ENCODE measurements at places on chromosomes 16 and 17.

- peak; percentile 23 for DNase-seq
Observed at GRCh38 chr17:50818921-50819657, 16.3 kb upstream of the WFIKKN2 start.

DNA sequence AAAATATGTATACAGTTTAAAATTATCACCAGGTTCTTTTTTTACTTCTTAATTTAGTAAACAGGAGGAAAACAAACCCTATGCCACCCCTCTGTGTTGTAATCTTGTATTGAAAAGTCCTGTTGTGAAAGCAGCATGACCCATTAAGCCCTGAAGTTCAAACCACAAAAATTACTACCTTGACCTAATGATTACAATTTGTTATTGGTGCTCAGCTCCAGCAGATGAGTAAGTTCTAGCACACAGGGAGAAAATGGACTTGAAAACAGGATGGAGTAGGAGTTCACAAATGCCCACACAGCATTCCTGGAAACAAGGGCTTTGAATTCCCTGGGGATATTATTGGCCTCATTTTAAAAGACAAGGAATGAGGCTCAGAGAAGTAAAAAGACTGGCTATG lies 505.8 kb upstream of the ERCC4 start:
- no peak for DNase-seq

GRCh38 chr17:27771586-27771985 lies 28.7 kb downstream of the NOS2 start:
- no peak for DNase-seq

DNA sequence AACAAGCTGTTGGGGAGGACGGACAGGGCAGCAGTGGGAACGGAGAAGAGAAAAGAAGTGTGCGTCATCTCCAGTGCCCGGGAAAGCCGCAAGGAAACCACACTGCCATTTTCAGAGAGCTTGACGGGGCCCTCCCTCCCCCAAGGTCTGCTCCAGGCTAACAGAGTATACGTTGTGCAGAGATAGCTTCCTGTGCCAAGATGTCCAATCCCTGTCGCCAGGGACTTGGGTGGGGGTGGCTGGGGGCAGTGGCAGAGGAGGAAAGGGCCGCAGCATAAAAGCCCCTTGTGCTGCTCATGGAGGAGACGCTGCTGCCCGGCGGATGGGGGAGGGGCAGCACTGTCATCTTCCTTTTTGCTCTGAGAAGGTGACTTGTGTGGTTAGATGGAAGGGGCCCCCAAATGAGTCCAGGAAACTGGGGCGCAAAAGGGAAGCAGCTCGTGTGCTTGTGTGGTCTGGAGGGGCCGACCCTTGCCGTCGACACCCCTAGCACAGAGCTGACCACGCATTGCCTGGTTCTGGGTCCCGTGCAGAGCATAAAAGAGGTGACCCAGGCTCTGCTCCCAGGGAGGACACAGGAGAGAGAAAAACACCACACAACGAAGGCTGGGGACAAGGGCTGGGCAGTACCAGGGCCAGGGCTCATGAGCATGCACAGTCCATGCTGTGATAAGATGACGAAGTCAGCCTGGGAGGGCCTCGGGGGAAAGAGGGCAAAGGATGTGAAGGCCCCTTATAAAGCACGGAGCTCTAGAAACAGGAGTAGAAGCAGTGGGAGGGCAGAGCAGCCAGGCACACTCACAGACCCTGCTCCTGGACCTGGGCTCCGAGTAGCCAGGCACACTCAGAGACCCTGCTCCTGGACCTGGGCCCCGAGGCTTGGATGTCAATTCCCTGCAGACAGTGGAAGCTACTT lies 372.7 kb downstream of the SLC39A11 start:
- DNase-seq, result no peak

DNA sequence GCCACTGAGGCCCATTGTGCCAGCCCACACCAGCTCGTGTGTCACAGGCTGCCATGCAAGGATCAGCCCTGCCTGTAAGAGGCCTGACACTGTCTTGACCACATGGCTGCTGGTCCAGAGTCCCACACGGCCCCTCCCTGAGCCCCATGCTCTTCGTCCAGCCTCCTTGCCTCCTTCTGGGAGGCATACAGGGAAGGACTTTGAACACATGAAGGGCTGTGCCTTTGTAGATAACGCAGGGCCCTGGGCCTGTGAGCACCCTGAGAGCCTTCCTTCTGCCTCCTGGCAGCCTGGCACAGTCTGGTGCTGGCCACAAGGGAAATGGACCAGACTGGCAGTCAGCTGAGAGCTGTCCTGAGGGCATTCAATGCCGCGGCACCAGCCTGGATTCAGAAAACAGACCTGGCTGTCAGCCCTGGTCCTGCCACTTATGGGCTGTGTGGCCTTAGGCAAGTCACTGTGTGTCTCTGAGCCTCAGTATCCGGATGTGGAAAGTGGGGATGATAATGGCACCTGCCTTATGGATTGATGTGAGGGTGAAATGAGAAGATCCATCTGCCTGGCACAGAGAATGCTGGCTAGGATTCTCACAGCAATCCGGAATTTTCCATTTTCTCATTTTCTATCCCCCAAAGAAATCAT lies 19.2 kb upstream of the SPNS2 start:
- DNase-seq, result no peak
